ENCODE measurements at places on chromosomes 5 and 9. TPM values are rescaled to one million over a fixed set of nuclear protein-coding genes. Genes with fewer than 3 reads are reported as not detected.

The TMEM215 gene
- total RNA-seq: not detected

The SLC28A3 gene
- 52.7 TPM for total RNA-seq

The CDC20B gene
- total RNA-seq: not detected

The PCDHGB7 gene
- 21.3 TPM for total RNA-seq

The TSSK1B gene
- total RNA-seq: 0.33 TPM

The ADAMTS16 gene
- total RNA-seq: 1.3 TPM

The SLC6A3 gene
- 0.15 TPM for total RNA-seq

The NNT gene
- total RNA-seq: 39.2 TPM

The TAF11L5 gene
- not detected for total RNA-seq

GRCh38 chr9:27430750-27431535, 93.1 kb upstream of the IFNK start:
- H3K4me3 ChIP-seq: no peak overlapping the region
- H3K27me3 ChIP-seq: no peaks in the 10 kb centered on the region
- H3K27ac ChIP-seq: peak overlapping the region; percentile 89
- no peaks in the 10 kb centered on the region for H3K36me3 ChIP-seq

DNA sequence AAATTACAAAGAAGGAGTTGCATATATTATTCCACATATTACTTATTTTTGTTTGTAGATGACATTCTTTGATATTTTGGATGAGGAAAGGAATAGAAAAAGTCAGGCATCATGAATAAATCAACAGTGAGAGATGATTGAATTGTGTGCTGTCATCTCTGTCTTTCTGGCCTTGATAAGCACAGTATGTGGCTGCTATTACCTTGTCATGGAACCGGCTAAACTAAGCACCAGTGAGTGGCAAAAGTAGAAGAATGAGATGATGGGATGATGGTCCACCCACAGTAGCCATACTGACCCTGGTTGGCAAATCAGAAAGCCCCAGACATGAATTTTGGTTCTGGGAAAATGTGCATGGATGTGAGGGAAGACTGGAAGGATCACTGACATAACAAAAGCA, 361.2 kb upstream of the DMAC1 start:
- no peaks in the 10 kb centered on the region for H3K4me1 ChIP-seq
- H3K27ac ChIP-seq: no peak overlapping the region
- H3K27me3 ChIP-seq: no peaks in the 10 kb centered on the region
- no peak overlapping the region for H3K4me3 ChIP-seq
- no peaks in the 10 kb centered on the region for H3K36me3 ChIP-seq

- no peak overlapping the region for H3K4me3 ChIP-seq
- H3K27me3 ChIP-seq: no peaks in the 10 kb centered on the region
- H3K27ac ChIP-seq: no peak overlapping the region
- no peak for DNase-seq
- no peaks in the 10 kb centered on the region for H3K4me1 ChIP-seq
These were observed 90.4 kb downstream of the NNT start for GRCh38 chr5:43693411-43693810.

GRCh38 chr5:1300581-1301083, 5.8 kb upstream of the TERT start:
- no peaks in the 10 kb centered on the region for H3K4me1 ChIP-seq
- peak; percentile 48 for DNase-seq
- H3K36me3 ChIP-seq: no peaks in the 10 kb centered on the region
- H3K27me3 ChIP-seq: peaks cover 2% of the 10 kb centered on the region
- no peak overlapping the region for H3K4me3 ChIP-seq

DNA sequence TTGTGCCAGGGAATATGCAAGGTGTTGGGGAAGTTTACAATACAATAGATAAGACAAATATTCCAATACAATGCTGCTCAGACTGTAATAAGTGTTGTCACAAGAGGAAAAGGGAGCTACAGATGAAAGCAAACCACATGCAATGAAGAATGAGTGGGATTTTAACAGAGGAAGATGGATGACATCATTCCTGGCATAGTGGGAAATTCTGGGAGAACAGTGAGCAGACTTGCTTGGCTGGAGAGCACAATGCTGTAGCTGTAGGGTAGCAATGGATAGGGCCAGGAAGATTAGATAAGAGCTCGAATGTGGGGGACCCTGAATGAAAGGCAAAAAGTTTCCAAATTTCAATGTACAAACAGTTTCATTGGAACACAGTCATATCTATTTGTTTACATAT, 9.5 kb upstream of the DPYSL3 start:
- no peak overlapping the region for H3K27ac ChIP-seq
- H3K27me3 ChIP-seq: no peaks in the 10 kb centered on the region
- H3K4me1 ChIP-seq: no peaks in the 10 kb centered on the region
- no peak for DNase-seq
- no peaks in the 10 kb centered on the region for H3K36me3 ChIP-seq
- no peak overlapping the region for H3K4me3 ChIP-seq

GRCh38 chr9:385818-386398, 171.2 kb downstream of the DOCK8 start:
- H3K4me1 ChIP-seq: no peaks in the 10 kb centered on the region
- H3K4me3 ChIP-seq: no peak overlapping the region
- H3K27ac ChIP-seq: no peak overlapping the region
- no peaks in the 10 kb centered on the region for H3K36me3 ChIP-seq
- H3K27me3 ChIP-seq: no peaks in the 10 kb centered on the region
- DNase-seq: no peak

GRCh38 chr9:132114102-132114707, 34.5 kb upstream of the MED27 start:
- H3K4me3 ChIP-seq: no peak overlapping the region
- DNase-seq: no peak
- H3K4me1 ChIP-seq: no peaks in the 10 kb centered on the region
- peaks cover 28% of the 10 kb centered on the region for H3K27me3 ChIP-seq
- no peaks in the 10 kb centered on the region for H3K36me3 ChIP-seq

DNA sequence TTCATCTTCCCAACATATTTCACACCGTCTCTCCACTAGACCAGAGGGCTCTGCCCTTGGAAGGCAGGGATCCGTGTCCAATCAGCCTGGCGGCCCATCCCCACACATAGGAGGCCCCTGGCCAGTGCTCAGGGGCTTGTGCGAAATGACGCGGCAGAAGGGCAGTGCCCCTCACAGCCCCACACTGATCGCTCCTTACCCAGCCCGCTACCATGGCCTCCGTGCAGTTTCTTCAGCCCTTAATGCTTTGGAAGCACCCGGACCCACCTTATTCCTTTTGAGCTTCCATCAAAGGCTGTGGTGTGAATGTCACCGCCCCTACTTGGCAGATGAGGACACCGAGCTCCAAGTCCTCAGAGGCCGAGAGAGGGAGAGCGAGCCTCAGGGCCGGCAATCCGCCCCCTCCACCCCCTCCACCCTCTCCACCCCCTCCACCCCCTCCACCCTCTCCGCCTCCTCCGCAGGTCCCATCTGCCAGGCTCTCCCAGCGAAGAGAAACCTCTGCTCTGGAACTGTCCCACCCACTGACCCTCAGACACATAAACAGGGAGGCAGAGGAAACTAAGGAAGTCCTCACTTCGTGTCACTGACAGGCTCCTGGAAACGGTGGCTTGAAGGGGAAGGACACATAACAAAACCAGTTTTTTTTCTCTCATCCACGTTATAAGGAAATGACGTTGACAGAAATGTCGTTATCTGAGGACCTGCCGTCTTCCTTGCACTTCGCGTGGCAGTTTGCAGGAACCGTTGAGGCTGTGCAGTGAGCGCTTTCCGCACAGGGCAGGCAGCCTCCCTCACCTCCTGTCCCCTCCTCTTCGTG, 13.9 kb downstream of the QSOX2 start:
- no peak for DNase-seq
- H3K4me1 ChIP-seq: no peaks in the 10 kb centered on the region
- no peaks in the 10 kb centered on the region for H3K36me3 ChIP-seq
- no peak overlapping the region for H3K4me3 ChIP-seq

- DNase-seq: no peak
- H3K27me3 ChIP-seq: no peaks in the 10 kb centered on the region
- H3K27ac ChIP-seq: no peak overlapping the region
- no peak overlapping the region for H3K4me3 ChIP-seq
These were observed 677.1 kb upstream of the CHD1 start for GRCh38 chr5:99605904-99606303.

GRCh38 chr5:132483661-132484390, 6.7 kb downstream of the IRF1 start:
- no peak overlapping the region for H3K27ac ChIP-seq
- peaks cover 2% of the 10 kb centered on the region for H3K4me1 ChIP-seq
- H3K27me3 ChIP-seq: no peaks in the 10 kb centered on the region
- H3K36me3 ChIP-seq: no peaks in the 10 kb centered on the region
- H3K4me3 ChIP-seq: no peak overlapping the region

DNA sequence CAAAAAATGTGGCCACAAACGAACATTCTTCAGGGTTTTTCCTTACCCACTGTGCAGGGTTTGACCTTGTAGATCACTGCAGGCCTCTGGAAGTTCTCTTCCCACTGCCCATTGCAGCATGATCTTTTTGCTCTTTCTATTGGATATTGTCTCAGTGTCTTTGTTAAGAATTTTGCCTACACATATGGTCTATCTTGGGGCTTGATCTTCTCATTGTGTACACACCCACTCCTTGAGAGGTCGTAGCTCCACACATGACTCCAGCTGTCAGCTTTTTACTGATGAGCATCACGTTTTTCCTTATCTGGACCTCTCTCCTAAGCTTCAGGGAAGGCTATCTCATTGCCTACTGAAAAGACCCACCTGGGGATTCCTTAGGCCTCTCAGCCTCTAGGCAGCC, 3.0 kb upstream of the GLRX start:
- no peak overlapping the region for H3K4me3 ChIP-seq
- H3K36me3 ChIP-seq: no peaks in the 10 kb centered on the region
- H3K27ac ChIP-seq: no peak overlapping the region
- DNase-seq: no peak

DNA sequence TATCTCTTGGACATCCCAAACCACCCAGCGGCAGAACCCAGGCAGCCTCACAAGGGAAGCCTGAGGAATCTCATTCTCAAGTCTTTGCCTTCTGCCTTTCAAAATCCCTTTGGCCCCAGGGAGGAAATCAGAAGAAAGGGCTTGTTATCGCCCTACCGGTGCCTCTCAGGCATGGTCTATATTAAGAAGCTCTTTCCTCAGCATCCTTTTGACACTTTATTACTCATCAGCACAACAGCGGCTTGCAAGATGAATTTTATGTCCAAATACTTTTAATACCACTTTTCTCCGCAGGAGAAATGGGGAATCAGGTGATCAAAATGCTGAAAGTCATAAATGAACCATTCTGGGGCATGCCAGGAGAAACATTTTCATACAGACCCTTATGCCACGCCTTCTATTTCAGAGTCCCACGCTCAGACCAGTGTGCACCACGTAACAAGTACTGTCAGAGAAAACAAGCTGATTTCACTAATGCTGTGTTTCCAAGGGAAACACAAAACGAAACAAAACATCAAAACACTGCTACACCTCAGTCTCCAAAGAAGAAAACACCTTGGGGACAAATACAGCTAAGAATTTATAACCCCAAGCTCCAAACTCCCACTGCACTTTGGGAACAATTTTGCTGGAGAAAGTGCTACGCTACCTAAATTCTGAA, 30.0 kb downstream of the RAPGEF1 start:
- H3K4me1 ChIP-seq: peaks cover 9% of the 10 kb centered on the region
- H3K4me3 ChIP-seq: no peak overlapping the region
- no peak for DNase-seq
- H3K27ac ChIP-seq: peak overlapping the region; percentile 69
- no peaks in the 10 kb centered on the region for H3K27me3 ChIP-seq

- no peak for DNase-seq
- H3K27me3 ChIP-seq: no peaks in the 10 kb centered on the region
- no peaks in the 10 kb centered on the region for H3K4me1 ChIP-seq
- no peak overlapping the region for H3K4me3 ChIP-seq
These were observed 379.4 kb downstream of the SEMA5A start for GRCh38 chr5:9166202-9167112.

GRCh38 chr9:31542384-31543055, 841.9 kb upstream of the ACO1 start:
- H3K27ac ChIP-seq: no peak overlapping the region
- no peaks in the 10 kb centered on the region for H3K4me1 ChIP-seq
- no peaks in the 10 kb centered on the region for H3K36me3 ChIP-seq
- H3K4me3 ChIP-seq: no peak overlapping the region

GRCh38 chr5:179559284-179560252, 9.2 kb downstream of the RUFY1 start:
- no peaks in the 10 kb centered on the region for H3K36me3 ChIP-seq
- peak overlapping the region; percentile 83 for H3K27ac ChIP-seq
- H3K27me3 ChIP-seq: no peaks in the 10 kb centered on the region
- peak; percentile 99 for DNase-seq

DNA sequence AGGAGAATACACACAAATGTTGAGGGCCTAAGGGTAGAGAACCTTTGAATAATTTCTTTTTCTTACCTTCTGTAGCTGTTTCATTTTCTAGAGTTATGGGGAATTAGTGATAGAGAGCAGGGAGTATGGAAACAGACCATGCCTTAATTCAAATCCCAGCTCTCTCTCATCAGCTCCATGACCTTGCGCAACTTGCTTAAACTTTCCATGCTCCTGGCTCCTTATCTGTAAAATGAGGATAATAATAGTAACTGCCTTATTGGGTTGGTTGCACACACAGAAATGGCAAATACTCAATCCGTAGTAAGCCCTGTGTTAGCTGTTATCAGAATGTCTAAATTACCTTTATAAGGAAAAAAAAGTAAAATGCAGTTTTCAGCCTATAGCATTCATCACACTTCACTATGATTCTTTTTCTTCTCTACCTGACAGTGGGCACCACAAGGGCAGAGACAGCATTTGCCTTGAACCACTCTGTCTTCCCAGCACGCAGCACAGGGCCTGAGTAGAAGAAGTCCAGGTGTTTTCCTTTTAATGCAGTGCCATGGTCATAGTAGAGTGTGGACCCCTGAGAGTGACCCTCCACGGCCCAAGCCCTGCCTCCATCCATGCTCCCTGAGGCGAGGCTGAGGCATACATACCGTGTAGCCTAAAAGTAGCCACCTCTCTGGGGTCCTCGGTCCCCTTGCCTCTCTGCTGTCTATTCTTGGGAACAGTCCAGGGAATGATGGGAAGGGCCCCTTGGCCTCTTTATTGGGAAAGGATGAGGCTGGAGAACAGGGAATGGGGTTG, 17.4 kb downstream of the C5orf15 start:
- H3K27ac ChIP-seq: no peak overlapping the region
- H3K36me3 ChIP-seq: no peaks in the 10 kb centered on the region
- no peaks in the 10 kb centered on the region for H3K27me3 ChIP-seq
- H3K4me3 ChIP-seq: no peak overlapping the region
- no peaks in the 10 kb centered on the region for H3K4me1 ChIP-seq

DNA sequence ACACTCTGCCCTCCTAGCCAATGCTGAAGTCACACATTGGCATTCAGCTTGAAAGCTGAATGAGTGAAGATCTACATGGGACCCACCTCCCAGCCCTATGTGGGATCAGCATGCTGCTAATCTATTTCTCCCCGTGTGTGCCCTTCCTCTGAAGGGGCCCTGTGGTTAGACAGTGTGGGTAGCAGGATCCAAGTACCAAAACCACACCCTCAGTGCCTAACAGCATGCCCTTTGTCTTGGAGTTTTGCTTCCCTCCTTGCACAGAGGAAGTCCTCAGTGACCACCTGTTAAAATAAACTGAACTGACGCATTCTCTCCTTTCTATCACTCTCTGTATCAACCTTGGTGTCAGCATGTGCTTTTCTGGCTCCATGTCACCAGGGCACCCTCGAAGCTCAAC, 25.0 kb downstream of the SH3TC2 start:
- DNase-seq: no peak
- H3K27ac ChIP-seq: no peak overlapping the region
- H3K4me1 ChIP-seq: no peaks in the 10 kb centered on the region
- H3K4me3 ChIP-seq: no peak overlapping the region

Data from breast epithelium (tissue), 4 donors.